AG04449 (cell line): ENCODE measurements at places on chromosomes 16 and 17.

- no peak for DNase-seq
These were observed 34.3 kb downstream of the SEC14L1 start for GRCh38 chr17:77174928-77175661.

DNA sequence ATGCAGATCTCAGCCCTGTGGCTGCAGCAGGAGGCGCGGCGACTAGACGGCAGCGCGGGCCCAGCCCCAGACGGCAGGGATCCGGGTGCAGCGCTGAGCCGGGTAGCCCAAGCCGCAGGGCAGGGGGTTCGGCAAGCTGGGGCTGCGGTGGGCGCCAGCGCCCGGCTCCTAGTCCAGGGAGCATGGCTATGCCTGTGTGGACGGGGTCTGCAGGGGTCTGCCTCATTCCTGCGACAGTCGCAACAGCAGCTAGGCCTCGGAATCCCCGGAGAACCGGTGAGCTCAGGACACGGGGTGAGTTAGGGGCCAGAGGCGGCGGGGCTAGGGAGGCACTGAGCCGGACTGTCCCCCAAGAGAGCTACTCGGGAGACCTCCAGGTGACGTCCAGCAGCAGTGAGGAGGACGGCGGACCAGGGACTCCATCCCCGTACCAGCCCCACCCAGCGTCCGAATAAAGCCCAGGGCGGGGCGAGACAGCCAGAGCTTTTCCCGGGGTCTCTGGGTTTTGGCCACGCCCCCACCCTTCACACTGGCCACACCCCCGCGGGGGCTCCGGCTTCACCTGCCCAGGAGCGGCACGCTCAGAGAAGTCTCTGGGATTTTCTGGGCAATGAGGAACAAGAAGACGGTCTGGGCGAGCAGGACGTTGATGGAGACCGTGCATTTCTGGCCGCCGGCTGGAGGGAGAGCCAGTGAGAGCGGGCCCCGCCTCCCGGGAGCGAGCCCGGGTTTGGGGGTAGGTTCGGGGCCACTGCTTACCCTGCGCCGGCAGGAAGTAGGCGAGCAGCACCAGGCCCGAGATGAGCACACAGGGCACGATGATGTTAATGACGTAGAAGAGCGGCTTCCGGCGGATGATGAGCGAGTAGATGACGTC is 1.1 kb downstream of the C17orf107 start:
- no peak for DNase-seq

- no peak for DNase-seq
These were observed 1.2 kb downstream of the VAMP2 start for GRCh38 chr17:8161289-8162232.

- peak; percentile 62 for DNase-seq
These were observed 1.7 kb upstream of the ITGAE start for GRCh38 chr17:3802461-3803307.

- DNase-seq, result no peak
These were observed 643 bp downstream of the NOTUM start for GRCh38 chr17:81960130-81960958.

DNA sequence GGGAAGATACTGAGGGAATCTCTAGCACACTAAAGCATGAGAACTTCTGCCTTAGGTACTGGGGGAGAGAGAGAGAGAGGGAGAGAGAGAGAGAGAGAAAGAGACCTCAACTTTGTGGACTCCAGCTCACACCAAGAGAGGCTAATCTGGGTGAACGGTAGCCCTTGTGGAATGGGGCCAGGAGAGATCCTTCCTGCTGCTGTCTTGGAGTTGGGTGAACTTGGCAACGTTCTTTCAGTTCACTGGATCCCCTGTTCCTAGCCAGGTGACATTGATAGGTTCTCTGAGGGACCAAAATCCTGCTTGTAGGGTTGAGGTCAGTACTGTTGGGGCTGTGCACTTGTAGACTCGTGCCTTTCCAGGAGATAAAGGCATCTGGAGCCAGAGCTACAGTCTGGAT is 26.5 kb upstream of the WFIKKN2 start:
- no peak for DNase-seq

DNA sequence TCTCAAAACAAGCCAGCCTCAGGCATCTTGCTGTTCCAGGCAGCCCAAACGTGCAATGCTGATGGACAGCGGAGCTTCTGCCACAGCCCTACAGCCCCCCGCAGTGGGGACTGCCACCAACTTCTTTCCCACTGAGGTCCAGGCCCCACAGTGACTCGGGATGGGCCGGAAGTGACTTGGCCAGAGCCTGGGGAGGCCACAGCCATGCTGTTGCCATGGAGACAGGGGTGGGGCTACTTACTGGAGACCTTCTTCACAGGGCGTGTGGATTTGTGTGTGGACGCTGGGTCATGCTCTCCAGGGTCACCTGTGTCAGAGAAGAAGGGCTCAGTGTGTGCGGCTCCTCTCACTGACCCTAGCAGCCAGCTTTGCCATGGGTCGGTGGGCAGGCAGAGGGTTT is 15.0 kb downstream of the TRIM25 start:
- no peak for DNase-seq

- DNase-seq, result no peak
These were observed at the start of gene USP43 for GRCh38 chr17:9644910-9645751. Gene USP43, plus strand, starts transcription at chr17:9645517. Its CDS starts 116 bp downstream, at chr17:9645633.

- no peak for DNase-seq
These were observed 5.8 kb downstream of the TOM1L2 start for GRCh38 chr17:17966399-17966798.

DNA sequence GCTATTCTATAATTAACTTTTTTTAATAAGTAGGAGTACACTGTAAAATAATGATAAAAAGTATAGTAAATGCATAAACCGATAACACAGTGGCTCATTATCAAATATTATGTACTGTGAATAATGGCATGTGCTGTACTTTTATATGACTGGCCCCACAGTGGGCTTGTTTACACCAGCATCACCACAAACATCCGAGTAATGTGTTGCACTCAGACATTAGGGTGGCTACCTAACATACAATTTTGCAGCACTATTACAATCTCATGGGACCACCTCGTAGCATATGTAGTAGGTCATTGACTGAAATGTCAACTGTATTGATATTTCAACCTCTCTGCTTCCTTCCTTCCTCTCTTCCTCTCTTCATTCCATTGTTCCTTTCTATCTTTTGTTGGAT is 51.7 kb downstream of the TBX4 start:
- no peak for DNase-seq

DNA sequence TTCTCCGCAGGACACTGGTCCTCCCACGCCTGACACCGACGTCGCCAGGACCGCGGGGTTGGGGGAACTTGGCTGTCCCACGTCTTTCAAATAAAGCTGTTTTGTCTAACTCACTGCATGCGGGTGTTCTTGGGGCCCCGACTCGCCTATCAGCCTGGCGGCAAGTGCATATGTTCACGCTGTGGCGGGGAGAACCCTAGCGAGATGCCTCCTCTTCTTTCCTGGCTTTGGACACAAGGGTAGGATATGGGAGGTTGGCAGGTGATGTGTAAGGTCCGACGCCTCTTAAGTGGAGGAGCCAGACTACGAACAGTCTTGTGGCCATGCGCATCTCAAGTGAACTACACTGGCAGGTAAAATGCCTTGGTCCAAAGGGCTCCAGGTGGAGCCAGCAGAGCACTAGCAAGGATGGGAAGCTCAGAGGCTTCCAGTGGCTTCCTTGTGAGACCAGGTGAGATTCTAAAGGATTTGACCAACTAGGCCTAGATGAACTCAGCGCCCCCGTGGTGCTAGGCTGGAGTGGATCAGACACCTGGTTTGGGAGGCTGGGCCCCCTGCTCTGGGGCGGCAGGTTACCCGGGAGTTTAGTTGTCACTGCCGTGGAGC is 873 bp upstream of the RPS2 start:
- no peak for DNase-seq

DNA sequence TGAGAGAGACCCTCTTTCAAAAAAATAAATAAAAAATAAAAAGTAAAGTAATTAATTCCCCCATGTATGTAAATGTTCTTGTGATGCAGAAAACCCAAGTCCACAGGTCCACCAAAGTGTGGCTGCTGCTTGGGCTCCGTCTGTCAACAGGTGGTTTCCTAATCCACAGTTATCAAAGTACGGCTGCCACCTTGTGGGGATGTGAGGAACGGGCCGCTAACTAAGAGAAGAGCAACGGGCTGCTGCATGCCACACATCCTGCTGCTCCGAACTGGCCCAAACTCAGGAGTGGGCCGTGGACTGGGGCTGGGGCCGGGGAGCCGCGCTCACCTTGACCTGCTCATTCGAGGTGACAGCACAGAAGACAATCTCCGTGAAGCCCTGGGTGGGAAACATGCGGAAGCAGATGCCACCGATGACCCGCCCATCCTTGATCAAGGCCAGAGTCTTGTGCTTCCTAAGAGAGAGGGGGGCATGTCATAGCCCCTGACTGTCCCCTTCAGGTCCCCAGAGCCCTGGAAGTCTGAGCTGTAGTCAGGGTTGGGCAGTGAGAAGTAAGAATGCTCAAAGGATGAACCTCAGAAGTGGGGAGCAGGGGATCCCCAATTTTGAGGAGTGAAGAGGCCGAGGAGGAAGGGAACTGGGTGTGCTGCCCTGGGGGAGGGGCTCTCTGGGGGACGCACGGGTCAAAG is 4.3 kb downstream of the KAT2A start:
- no peak for DNase-seq

GRCh38 chr17:7716901-7717755 is at the start of gene DNAH2:
Gene DNAH2, plus strand, starts transcription at chr17:7717744. Its CDS starts 1,991 bp downstream, at chr17:7719735.
- DNase-seq, result peak; percentile 24

DNA sequence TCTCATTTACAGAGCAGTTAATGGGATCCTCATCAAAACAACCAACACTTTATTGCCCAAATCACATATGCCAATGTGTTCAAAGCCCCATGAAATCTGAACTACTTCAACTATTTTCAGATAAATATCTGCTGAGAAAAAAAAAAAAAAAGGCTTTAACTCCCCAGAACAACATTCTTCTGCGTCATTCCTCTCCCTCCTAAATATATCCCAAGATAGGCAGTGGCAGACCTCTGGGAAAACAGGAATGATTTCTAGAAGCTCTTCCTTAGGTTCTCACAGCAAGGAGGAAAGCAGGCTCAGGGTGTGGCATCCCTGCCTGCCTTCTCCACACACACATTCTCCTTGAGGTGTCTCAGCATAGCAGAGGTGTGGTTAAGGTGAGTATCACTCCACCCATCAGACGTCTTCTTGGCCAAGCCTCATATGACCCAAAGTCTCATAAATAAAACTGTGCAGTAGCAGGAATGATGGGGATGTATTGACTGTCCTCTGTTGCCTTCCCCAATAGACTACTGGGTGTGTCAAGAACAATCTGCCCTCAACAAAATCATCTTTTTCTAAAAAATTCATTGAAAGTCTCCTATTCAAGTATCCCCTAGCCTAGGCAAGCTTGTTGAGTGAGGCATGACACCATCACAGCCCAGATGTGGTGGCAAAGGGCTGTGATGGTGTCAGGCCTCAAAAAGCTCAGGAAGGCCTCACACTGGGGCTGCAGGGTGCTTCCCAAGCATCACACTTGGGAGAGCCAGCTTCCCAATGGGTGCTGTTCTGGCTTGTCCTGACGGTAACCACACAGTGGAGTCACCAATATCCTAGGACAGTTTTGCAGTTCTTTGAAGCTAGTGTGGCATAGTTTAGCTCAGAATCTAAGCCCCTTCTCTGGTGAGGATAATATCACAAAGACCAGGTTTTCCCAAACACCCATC is 135.4 kb upstream of the SOX9 start:
- no peak for DNase-seq

DNA sequence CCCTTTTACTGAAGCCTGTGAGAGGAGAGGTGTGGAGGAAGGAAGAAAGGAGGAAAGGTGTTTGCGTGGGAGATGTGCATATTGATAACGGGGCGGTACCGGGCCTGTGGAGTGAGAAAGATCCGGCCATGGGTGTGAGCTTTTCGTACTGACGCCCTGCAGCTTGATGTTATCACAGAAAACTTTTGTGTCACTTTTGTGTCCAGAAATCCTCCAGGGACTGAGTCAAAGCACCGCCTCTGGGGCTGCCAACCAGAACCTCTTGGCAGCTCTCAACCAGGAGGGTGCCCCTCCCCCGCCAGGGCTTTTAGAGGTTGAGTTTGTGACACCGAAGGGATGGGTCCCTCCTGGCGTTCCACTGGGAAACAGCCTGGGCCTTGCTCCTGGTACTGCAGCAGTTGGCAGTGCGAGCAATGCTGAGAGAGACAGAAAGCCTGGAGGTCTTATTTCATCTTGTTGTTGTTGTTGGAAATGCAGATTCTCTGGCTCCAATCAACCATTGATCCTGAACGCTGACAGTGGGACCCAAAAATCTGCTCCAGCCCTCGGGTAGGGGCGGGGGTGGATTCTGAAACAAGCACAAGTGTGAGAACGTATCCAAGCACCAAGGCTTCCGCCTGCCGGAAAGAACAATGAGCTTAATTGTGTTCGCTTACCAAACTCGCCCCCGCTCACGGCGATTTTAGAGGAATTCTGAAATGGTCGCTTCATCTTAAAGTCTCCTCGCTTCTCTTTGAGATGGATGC is 65.0 kb downstream of the CRISPLD2 start:
- DNase-seq, result no peak

GRCh38 chr17:31570951-31571892 is 179.7 kb downstream of the RAB11FIP4 start:
- DNase-seq, result no peak

- DNase-seq, result no peak
These were observed 41.5 kb downstream of the NF1 start for GRCh38 chr17:31136319-31136718.

- DNase-seq, result no peak
These were observed 71.7 kb upstream of the BRD7 start for GRCh38 chr16:50440531-50440930.

- DNase-seq, result no peak
These were observed 121.4 kb downstream of the C16orf78 start for GRCh38 chr16:49494891-49495566.

- no peak for DNase-seq
These were observed 2.7 kb downstream of the ZFPM1 start for GRCh38 chr16:88455610-88456355.

- DNase-seq, result no peak
These were observed 71.2 kb upstream of the LGALS9 start for GRCh38 chr17:27559506-27560481.

- no peak for DNase-seq
These were observed 1.6 kb upstream of the EDC4 start for GRCh38 chr16:67871256-67871655.

DNA sequence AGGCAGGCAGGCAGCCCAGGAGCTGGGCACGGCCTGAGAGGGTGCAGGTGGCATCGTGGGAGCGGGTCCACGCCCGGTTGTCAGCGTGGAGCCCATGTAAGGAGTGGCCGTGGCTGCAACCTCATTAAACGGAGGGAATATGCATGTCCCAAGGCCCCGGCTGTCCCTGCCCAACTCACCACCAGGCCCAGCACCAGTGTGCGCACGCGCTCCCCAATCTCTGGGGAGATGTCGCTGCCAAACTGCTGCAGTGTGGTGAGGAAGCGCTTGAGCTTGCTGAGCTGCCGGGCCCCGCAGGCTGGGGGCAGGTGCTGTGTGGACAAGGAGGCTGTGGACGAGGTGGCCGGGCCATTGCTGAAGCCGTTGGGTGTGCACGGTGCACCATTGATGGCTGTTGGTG is 25.6 kb upstream of the PABPN1L start:
- DNase-seq, result no peak

- no peak for DNase-seq
These were observed 29.2 kb upstream of the SKAP1 start for GRCh38 chr17:48459070-48459844.

DNA sequence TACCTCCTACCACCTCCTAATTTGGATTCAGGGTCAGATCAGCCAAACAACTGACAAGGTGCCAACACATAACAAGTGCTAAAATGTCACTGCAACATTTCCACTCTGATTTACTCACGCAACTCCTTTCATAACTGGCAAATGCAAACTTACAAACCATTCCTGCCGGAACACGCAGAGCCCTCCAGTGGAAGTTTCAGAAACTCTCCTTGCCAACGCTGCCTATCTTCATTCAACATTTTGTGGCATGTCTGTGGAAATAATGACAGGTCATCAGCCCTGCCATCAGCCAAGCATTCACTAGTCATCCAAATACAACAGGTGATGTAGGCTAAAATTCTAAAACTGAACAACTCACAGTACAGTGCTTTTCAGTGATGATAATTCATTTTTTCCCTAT is 37.7 kb upstream of the OR3A1 start:
- DNase-seq, result no peak
